Activated CD4-positive, alpha-beta T cell treated with anti-CD3 and anti-CD28 coated beads, Interleukin-2, amount 50 U/mL, for 4 hours (primary cell): ENCODE measurements at places on chromosomes 16 and 17.
A peak's percentile ranks its signal among the peaks of the same experiment; 100 is the strongest.

- no peak for DNase-seq
Measured at GRCh38 chr16:73049511-73049910, 1.6 kb upstream of the ZFHX3 start.

DNA sequence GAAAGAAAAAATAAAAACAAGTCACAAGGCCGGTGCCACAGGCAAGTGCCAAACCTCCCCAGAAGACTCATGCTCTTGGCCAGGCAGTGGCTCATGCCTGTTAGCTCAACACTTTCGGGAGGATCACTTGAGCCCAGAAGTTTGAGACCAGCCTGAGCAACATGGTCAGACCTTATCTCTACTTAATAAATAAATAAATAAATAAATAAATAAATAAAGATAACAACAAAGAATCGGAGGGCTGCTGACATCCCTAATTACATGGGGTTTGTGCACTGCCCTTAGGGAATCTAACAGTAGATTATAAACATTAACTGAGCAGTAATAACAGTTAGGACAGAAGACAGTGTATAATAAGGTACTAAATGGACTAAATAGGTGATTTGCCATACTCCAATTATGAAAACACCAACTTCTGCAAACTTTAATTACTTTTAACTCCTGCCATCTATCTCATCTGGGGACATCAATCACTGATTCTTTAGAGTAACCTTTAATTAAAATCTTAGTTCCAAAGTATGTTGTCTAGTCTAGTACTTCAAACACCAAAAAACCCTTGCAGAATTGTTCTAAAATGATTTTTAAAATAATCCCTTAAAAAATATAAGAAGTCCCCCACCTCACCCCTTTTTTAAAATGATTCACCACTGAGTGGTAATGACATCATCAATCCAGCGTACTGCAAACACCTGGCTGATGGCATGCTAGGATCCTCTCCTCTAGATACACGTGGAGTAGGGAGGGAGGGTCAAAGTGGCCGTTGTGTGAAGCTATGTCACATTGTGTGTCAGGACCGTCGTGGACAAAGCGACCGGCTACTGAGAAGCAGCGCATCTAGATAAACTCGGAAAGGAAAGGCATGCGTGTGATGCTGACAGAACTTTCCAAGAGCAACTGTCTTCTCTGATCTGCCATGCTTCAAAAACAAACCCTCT lies 28.5 kb downstream of the CYTH1 start:
- no peak for DNase-seq

GRCh38 chr17:60468371-60468770 lies 46.1 kb downstream of the CHCT1 start:
- no peak for DNase-seq

- peak; percentile 47 for DNase-seq
Measured at GRCh38 chr17:78013683-78014467, 55.4 kb downstream of the TNRC6C start.

DNA sequence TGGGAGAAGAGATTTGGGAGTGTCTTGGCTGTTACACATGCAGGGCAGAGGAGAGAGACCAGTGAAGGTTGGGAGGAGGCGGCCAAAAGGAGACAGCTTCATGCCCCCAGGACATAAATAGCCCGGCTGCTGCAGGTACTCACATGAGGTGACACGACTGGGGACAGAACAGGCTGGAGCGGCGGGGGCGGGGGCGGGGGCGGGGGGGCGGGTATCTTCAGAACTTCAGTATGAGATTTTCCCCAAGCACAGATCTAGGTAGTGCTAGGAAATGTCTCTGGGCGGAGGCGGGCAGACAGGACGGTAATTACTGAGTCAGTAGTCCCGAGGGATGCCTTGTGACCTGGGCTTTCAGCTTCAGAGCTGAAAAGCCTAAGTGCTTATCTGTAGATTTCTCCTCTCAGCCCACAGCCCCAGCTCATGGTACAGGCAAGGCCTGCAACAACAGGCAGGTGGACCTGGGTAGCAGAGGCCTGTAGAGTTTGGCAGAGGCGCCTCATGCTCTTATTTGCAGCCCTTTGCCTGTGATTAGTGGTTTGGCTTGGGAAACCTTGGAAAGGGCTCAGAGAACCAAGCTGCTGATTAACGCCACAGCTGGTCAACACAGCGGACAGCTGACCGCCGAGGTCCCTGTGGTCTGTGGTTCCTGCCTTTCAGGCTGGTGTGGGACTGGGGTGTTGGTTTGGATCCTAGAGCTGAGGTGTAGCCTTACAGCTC lies 24.5 kb downstream of the UNK start:
- DNase-seq: no peak

DNA sequence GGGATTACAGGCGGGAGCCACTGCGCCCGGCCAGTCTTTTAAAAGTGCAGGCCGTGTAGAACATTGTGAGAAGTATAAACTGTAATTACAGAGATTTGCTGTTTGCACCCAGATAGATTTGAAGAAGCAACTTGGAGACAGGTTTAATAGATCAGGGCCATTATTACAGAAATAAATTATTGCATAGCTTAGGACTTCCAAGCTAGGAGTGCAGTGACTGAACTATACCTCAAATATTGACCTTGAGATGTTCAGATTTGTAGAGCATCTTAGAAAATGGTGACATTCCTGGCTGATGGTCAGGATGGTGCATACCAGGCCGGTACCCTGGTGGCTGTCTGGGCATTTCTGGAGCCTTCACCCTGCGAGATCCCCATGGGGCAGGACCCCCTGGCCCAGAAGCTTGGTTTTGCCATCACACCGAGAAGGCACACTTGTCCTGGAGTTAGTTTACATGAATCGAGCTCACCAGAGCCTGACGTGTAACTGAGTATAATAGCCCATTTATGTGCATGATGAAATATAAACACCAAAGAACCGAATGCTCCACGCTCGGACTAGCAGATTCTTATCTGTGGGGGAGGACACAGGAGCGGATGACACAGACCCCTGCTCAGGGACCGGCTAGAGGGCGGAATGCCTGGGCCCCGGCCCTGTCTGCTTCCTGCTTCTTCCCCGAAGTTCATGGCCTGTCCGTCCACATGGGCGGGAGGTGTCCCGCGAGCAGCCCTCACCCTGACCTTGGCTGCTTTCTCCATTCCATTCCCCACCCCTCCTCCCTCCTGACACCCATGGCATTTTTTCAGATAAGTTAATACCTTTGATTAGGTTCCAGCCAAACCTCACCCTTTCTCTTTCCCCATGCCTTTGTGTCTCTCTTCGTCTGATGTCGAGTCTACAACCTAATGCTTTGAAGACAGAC lies 32.1 kb downstream of the CCDC40 start:
- no peak for DNase-seq

DNA sequence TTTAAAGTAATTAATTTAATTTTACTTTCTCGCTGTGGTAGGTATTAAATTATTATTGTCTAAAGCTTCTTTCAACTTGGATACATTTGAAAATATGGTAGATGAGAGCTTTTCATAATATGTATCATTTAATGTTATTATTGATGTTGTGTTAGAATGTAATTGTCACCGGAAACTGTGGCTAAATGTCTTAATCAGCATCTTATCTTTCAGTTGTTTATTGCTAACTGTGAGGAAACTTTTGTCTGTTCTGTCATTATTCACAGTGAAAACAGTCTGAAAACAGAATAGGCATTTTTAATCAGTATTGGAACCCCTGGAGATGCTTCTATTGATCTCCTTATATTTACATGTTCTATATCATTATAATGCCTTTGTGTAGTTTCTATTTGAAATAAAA lies 120.7 kb downstream of the STXBP4 start:
- no peak for DNase-seq

DNA sequence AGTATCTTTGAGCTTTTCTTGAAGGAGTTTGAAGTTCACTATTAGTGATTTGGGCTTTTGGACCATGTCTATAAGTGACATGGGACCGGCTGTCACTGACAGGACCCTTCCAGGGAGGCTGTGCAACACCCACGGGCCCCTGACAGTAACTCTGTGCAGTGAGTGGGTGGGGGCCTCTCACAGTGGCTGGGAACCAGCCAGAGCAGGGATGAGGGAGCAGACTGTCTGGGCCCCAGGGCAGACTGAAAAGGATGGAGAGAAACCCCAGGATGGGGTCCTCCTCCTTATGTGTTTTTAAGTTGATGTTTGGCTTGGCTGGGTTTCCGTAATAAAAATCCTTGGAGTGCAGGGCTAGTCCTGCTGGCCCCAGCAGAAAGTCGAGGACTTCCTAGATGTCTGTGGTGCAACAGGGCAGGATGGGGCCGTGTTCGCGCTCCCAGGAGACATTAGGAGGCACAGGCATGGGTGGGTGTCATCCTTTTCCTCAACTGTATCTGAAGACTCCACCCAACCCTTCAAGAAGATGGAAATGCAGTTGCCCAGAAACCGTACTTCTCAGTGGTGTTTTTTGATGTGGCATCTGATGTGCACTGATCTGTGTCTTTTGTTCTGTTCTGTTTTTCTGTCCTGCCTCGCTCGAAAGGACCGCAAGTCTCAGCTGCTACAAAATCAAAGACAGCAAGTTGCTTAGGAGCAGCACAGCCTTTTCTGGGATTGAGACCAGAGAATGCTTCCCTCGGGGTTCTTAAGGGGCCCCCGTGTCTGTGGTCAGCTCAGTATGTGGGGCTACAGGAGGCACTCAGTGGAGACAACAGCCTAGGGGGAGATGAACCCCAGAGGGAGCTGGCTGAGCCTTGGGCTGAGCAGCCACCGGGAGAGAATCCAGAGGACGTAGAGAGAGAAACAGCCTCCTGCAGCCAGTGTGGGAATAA lies 24.2 kb downstream of the PLD6 start:
- peak; percentile 45 for DNase-seq
